ENCODE measurements at places on chromosomes 7 and 10.

- DNase-seq = no peak
Measured at GRCh38 chr10:49116509-49117375, 1.4 kb upstream of the VSTM4 start.

GRCh38 chr10:27997865-27998177 lies 1.1 kb downstream of the ODAD2 start:
- DNase-seq = no peak

DNA sequence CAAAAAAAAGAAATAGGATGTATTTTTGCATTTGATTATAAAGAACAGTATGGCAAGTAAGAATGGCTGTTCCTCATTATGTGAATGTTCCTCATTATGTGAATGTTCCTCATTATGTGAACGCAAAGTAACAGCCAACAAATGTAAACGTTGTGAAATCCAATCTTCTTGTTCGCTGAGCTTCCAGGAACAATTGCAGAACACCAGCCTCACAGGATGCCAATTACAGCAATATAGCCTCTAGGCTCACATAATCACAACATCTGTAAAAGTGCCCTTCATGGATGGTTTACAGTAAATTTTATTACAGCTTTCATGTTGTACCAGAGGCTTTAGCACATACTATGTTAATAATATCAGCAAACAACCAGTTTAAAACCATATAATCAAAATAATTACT lies 71.6 kb downstream of the THSD7A start:
- DNase-seq = no peak

DNA sequence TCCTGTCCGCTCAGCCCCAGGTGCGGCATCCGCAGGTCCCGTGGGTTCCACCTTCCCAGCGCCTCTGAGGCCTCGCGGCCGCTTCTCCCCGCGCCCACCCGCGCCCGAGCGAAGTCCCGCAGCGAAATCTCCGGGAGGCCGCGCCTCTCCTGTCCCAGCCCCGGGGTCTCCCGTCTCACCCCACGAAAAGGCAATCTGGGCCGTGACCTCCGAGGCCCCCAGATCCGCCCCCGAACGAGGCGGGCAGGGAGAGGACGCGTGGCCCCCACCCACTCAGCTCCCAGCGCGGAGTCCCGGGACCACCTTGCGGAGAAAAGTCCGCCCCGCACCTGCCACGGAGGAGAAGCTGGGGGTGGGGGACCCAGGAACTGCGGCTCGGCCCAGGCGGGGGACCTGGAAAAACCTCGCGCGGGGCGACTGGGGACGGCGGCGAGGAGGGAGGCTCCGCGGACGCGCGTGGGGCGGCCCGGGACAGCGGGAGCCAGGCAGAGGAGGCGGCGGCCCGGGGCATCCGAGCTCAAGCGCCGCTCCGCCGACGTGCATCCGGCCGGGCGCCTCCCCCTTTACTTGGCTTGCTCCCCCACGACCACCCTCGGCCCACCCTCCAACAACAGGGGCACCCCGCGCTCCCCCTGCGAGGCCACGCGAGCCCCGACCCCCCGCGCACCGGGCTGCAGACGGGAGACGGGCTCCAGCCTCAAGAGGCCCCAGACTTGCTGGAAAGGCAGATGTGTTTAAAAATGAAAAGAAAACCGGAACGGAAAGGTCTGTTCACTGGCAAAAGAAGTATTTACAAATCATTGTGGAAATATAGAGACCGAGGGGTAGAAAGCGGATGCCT lies 33.0 kb upstream of the RNF32 start:
- no peak for DNase-seq

GRCh38 chr7:99837649-99838361 lies 10.0 kb downstream of the CYP3A43 start:
- no peak for DNase-seq

GRCh38 chr10:127117125-127117524 lies 79.3 kb downstream of the INSYN2A start:
- DNase-seq = no peak

DNA sequence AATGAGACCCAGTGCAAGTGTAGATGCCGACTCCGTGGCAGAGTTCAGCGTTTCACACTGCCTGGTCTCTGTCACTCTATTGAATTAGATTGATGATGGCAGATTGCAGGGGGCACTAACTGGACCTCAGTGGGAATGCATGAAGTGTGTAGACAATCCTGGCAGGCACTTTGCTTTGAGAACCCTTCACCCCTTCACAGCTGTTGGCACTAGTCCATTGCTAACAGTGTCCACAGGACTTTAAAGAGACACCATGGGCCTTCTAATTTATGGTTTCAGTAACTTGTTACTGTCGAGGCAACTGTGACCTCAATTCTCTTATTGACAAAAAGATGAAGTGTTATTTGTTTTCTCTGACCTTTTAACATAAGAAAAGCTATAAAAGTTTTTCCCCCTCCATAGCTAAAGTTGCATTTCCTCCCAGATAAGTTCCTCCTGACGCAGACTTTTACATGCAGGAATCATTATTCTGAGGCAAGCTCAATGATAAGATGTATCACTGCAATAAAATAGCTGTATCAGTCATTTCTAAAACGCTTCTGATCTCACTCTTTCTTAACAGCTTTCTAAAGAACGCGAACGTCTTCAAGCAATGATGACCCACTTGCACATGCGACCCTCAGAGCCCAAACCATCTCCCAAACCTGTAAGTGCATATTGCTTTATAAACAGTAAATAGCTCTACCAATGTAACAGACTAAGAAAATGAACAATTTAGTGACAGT lies 238.9 kb downstream of the FOXP2 start:
- no peak for DNase-seq

Measured in GOT3 (cell line).